ENCODE measurements at places on chromosomes 13 and 19. TPM values are rescaled to one million over a fixed set of nuclear protein-coding genes. Genes with fewer than 3 reads are reported as not detected.

- no peaks in the 10 kb centered on the region for H3K36me3 ChIP-seq
- no peak within 1 kb of the TSS for H3K27ac ChIP-seq
- H3K4me3 ChIP-seq, result no peak within 1 kb of the TSS
- H3K27me3 ChIP-seq, result peaks cover 27% of the 10 kb centered on the region
- DNase-seq, result no peak
Measured at GRCh38 chr19:50203281-50204080, at the start of gene MYH14. MYH14 (plus strand) TSS chr19:50203622; CDS start chr19:50210366, 6,744 bp downstream.

DNA sequence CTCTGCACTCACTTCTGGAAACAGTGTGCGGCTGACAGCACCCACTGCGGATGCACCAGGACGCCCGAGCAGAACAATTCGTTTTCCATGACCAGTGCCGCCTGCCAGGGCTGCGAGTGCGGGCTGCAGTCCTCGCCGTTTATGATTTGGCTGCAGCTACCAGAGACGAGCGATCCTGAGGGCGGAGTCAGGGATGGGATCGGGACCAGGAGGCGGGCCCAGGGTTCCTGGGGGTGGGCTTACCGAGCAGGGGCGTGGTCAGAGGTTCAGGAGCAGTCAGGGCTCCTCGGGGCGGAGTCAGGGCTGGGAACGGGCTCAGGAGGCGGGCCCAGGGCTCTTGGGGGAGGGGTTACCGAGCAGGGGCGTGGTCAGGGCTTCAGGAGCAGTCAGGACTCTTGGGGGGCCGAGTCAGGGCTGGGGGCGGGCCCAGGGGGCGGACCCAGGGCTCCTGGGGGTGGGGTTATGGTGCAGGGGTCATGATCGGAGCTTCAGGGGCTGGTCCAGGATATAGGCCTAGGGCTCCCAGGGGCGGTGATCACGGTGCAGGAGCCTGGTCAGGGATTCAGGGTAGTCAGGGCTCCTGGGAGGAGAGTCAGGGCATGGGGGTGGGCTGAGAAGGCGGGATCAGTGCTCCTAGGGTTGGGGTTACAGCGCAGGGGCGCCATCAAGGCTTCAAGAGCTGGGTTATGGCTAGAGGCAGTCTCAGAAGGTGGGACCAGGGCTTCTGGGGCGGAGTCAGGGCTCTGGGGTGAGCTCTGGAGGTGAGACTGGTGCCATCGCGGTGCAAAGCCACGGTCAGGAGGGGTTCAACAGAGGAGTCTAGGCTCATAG, 1.7 kb downstream of the KLK4 start:
- H3K4me1 ChIP-seq, result no peaks in the 10 kb centered on the region
- no peak overlapping the region for H3K27ac ChIP-seq
- no peak for DNase-seq

DNA sequence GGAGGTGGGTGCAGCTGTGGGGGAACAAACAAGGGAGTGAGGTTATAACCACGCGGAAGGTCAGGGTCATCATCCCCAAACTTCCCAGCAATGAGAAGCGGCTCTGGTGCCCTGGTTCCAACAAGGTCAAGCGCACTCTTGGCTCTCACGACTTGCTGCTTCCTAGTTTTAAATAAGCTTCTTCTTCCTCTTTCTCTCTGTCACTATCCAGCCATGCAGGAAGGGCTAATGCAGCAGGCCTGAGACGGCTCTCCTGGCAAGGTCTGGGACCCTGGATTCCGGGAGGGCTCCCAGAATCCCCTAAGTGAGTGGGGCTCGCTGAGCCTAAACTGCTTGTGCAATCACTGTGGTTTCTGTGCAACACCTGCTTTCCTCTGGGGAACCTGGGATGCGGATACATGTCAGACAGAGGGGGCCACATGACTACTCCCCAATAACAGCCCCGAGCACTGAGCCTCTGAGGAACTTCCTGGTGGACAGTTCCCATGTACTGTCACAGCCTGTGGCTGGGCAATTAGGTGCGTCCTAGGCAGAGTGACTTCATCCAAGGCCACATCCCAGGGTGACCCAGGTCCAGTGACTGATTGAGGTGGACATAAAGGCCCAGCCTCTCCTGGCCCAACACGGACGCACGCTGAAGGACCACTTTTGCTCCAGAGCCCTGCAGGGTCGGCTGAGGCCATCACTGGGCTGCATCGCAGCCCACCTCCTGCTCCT, 24.2 kb downstream of the VRK3 start:
- H3K4me3 ChIP-seq, result no peak overlapping the region
- H3K4me1 ChIP-seq, result peaks cover 16% of the 10 kb centered on the region
- H3K27me3 ChIP-seq, result no peaks in the 10 kb centered on the region

GRCh38 chr13:113743366-113744195, 15.4 kb upstream of the TMEM255B start:
- H3K27ac ChIP-seq, result no peak overlapping the region
- no peaks in the 10 kb centered on the region for H3K36me3 ChIP-seq
- H3K4me1 ChIP-seq, result peaks cover 5% of the 10 kb centered on the region
- H3K4me3 ChIP-seq, result no peak overlapping the region
- peaks cover 6% of the 10 kb centered on the region for H3K27me3 ChIP-seq

Gene ARL11
- total RNA-seq, result not detected

DNA sequence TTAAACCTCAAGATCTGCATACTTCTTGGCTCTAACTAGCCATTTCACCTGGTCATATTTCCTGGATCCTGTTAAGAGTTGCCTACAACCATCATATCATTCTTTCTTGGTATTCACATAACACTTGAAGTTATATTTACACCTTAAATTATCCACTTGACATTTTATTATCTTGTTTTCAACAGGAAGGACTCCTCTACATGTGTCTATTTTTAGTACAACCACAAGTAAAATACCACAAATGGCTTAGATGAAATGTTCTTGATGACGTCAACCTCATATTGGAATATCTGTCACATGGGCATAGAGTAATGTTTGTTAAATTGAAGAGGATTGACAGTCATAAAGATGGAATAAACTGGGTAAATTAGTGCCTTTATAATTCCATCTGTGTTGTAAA, 9.4 kb downstream of the PCDH20 start:
- H3K27ac ChIP-seq, result no peak overlapping the region
- no peak for DNase-seq
- H3K4me3 ChIP-seq, result no peak overlapping the region
- peaks cover 44% of the 10 kb centered on the region for H3K27me3 ChIP-seq
- no peaks in the 10 kb centered on the region for H3K36me3 ChIP-seq
- peaks cover 5% of the 10 kb centered on the region for H3K4me1 ChIP-seq

GRCh38 chr19:2503521-2504109, 27.7 kb downstream of the GADD45B start:
- no peak for DNase-seq
- no peak overlapping the region for H3K4me3 ChIP-seq
- no peaks in the 10 kb centered on the region for H3K27me3 ChIP-seq
- H3K36me3 ChIP-seq, result no peaks in the 10 kb centered on the region
- H3K27ac ChIP-seq, result peak overlapping the region; percentile 88

DNA sequence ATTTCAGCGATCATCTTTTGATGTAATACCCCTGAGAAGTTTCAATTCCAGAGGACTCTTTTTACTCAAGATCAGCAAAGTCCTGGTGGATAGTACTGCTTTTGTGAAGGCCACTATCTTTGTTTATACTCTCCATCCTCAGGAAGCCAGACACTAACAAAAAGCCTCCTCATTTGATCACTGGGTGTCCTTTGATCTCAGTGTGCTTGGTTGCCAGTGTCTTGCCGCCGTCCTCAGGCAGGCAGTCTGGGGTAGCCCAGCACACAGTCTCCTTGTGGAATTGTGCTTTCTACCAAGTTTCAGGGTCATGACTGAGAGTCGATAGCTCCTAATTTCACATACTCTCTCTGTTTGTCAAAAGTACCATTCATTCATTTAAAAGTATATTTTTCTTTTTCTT, 762.2 kb downstream of the EFNB2 start:
- H3K36me3 ChIP-seq, result no peaks in the 10 kb centered on the region
- DNase-seq, result no peak
- no peaks in the 10 kb centered on the region for H3K27me3 ChIP-seq
- peaks cover 13% of the 10 kb centered on the region for H3K4me1 ChIP-seq
- H3K27ac ChIP-seq, result no peak overlapping the region
- H3K4me3 ChIP-seq, result no peak overlapping the region
